Right atrium auricular region (tissue), 2 donors: ENCODE measurements at places on chromosomes 3 and 15. TPM values are rescaled to one million over a fixed set of nuclear protein-coding genes. Genes with fewer than 3 reads are reported as not detected.
A peak's percentile ranks its signal among the peaks of the same experiment; 100 is the strongest.

SPSB4 gene
- total RNA-seq = 1.8 TPM

ZNF80 gene
- not detected for total RNA-seq

PLA2G4F gene
- total RNA-seq = 3.0 TPM

MYEF2 gene
- 11.1 TPM for total RNA-seq

CNTN6 gene
- total RNA-seq = not detected

- H3K27ac ChIP-seq = no peak overlapping the region
- no peaks in the 10 kb centered on the region for H3K27me3 ChIP-seq
- H3K4me3 ChIP-seq = no peak overlapping the region
- H3K4me1 ChIP-seq = no peaks in the 10 kb centered on the region
- no peak for DNase-seq
These were observed 66.5 kb downstream of the CTNNB1 start for GRCh38 chr3:41265823-41266273.

DNA sequence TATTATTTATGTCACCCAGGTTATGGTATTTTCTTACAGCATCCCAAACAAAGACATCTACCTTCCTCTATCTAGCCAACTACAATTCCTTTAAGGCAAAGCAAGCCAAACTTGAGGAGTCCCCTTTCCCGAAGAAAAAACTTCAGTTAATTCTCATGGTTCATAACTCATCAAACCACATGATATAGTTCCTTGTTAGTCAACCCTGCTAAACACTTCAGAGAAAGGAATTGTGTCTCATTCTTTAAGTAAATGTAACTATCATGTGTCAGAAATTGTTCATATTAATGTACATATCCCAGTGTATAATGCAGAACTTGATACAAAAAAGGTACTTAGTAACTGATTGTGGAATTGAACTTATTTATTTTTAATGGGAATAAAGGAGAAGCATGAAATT lies 44.4 kb downstream of the ST3GAL6 start:
- H3K27ac ChIP-seq = no peak overlapping the region
- DNase-seq = no peak
- H3K4me1 ChIP-seq = no peaks in the 10 kb centered on the region
- no peak overlapping the region for H3K4me3 ChIP-seq

DNA sequence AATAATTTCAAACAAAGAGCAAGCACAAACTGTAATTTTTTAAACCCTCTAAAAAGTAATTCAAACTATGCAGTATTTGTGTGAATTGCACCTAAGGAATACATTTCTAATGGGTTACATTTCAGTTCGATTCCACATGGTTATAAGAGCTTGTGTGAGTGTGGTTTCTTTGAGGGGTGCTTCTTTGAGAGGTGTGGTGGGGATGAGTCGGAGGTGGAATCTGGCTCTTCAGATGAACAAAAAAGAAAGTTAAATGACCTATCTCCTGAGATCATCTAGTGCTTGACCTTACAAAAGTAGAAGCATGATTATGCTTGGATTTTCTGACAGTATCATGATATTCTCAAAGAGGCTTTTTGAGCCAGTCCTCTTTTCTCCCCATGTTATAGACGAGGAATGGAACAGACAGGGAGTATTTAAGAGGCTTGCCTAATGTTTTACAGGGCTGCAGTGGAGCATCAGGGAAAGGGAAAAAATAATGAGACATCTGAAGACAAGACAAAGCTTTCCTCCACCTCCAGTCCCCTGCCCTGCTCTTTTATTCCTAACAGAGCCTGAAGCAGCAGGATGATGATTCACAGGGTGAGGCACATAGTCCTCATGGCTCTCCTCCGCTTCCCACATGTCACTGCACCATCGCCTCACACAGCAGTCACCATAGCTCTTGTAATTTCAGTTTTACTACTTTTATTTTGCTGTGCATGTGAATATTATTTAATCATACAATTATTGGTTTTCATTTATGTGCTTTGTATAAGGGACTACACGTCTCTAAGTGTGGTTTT lies 82.0 kb downstream of the LYSMD4 start:
- H3K36me3 ChIP-seq = peaks cover 12% of the 10 kb centered on the region
- no peak for DNase-seq
- no peak overlapping the region for H3K4me3 ChIP-seq
- no peak overlapping the region for H3K27ac ChIP-seq

DNA sequence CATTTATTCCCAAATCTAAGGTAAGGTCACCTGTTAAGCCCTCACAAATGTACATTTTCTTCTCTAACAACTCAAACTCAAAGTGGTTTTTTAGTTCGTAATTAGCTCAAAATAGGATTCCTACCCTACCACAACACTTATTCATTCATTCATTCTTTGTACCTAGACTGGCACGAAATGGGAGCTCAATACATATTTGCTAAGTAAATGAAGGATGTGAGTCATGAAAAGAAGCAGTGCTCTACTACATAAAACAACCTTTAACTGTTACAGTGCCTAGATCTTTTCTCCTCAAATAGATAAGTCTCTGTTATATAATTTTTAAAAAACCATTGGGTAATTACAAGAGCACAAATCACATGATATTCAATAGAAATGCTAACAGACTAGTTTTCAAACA lies 13.1 kb downstream of the RSL24D1 start:
- H3K27me3 ChIP-seq = no peaks in the 10 kb centered on the region
- DNase-seq = no peak
- peaks cover 53% of the 10 kb centered on the region for H3K36me3 ChIP-seq
- no peak overlapping the region for H3K27ac ChIP-seq

DNA sequence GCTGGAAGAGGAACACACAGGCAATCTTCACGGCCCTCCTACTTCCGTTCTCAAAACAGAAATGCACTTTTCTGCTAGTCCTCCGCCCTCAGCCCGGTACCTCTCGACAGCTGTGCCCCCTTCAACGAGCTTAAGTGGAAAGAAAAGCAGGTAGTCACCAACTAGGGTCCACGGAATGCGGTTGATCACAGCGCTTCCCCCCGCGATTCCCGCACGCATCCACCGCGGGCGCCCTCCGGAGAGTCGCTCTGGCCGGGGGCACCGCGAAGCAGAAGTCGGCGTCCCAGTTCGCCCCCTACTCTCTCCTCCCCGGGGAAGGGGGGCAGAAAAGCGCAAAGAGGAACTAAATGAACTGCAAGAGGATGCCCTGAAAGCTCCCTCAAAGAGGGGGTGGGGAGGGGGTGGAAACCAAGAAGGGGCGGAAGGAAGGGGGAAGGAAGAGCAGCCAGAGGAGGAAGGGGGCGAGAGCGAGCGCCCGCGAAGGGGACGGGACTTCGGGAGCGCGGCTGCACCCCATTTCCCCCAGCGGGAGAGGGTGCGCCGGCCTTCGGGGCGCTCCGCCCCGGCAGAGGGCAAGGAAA lies 738 bp downstream of the ACAP2 start:
- peak overlapping the region; percentile 88 for H3K4me3 ChIP-seq
- H3K4me1 ChIP-seq = no peaks in the 10 kb centered on the region
- peak overlapping the region; percentile 97 for H3K27ac ChIP-seq
- H3K36me3 ChIP-seq = no peaks in the 10 kb centered on the region
- H3K27me3 ChIP-seq = no peaks in the 10 kb centered on the region
- peak; percentile 57 for DNase-seq

GRCh38 chr15:56165234-56165633 lies 78.4 kb downstream of the RFX7 start:
- H3K27ac ChIP-seq = no peak overlapping the region
- H3K4me1 ChIP-seq = no peaks in the 10 kb centered on the region
- H3K27me3 ChIP-seq = no peaks in the 10 kb centered on the region
- no peaks in the 10 kb centered on the region for H3K36me3 ChIP-seq
- no peak for DNase-seq

DNA sequence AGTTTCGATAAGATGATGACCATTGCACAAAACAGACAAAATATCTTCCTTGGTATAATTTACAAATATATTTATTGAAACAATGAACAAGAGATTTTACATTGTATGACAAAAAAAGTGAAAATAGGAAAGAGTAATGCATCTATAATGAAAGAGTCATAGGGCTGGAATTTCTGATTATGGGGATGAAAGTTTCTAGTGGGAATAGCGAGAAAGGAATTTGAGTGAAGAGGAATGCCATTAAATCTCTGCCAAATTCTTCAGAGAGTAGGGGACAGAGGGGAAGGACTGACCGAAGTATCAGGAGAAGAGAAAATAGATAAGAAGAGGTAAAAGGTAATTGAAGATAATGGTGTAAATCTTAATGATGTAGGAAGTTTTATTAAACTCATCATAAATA lies 125.4 kb downstream of the VGLL3 start:
- no peak overlapping the region for H3K4me3 ChIP-seq
- H3K4me1 ChIP-seq = no peaks in the 10 kb centered on the region
- H3K27me3 ChIP-seq = no peaks in the 10 kb centered on the region
- H3K36me3 ChIP-seq = no peaks in the 10 kb centered on the region
- no peak overlapping the region for H3K27ac ChIP-seq

- no peak overlapping the region for H3K27ac ChIP-seq
- no peaks in the 10 kb centered on the region for H3K27me3 ChIP-seq
- H3K4me1 ChIP-seq = no peaks in the 10 kb centered on the region
- no peak overlapping the region for H3K4me3 ChIP-seq
These were observed 11.8 kb downstream of the FBXL22 start for GRCh38 chr15:63608989-63609388.
